Gastrocnemius medialis (tissue), 4 donors: ENCODE measurements at places on chromosomes 4 and X.

DNA sequence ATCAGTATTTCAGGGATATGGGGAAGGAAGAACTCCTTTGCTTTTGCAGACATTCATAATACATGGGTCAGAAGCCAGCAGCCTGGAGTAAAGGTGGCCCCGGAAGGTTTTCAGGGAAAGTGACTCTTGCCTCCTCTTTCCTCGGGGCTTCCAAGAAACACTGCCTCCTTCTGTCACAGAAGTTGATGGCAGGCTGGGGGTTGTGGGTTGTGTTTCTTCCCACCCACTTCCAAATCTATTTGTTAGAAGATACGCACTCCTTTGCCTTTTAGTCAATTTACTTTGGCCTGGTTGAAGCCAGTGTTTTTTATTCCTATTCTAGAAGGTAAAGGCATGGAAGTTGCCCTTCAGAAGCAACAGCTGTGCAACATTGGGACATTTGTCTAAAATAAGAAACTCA lies 19.7 kb downstream of the KIT start:
- DNase-seq: no peak

GRCh38 chr4:137545461-137545861 lies 13.2 kb upstream of the PCDH18 start:
- DNase-seq: peak; percentile 38

- no peak for DNase-seq
Measured at GRCh38 chrX:38260231-38260630, 39.6 kb upstream of the SRPX start.

DNA sequence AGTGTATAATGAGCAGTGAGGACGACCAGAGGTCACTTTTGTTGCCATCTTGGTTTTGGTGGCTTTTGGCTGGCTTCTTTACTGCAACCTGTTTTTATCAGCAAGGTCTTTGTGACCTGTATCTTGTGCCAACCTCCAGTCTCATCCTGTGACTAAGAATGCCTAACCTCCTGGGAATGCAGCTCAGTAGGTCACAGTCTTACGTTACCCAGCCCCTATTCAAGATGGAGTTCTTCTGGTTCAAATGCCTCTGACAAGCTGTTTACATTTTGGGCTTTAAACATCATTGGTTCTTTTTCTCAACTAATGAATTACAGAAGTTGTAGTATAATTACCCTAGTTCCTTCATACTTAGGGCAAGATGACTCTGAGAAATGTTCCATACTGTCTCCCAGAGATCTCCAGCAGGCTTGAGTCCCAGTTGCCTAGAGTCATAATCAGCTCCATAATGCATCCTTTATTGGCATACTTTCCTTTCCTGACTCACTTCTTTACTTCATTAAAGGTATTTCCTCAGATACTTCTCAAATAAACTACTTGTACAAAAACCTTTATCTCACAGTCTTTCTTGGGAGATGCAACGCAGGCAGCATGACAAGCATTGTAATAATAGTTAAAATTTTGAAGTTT lies 136.5 kb downstream of the KDM6A start:
- DNase-seq: peak; percentile 16

DNA sequence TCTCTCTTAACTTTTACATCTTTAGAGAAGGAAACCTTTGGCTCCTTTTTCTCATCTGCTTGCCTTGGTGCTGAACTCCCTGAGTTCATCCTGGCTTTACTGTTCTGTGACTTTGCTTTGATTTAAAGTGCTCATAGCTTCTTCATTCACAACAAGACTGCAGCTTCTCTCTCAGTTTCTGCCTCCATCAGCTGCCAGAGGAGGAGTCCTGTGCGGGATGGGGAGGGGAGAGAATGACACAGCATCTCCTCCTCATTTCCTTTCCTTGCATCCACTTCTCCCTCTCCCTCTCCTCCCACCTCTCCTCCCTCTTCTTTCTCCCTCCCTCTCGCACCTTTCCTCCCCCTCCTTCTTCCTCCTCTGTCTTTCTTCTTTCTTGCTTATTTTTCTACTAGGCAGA lies 42.0 kb downstream of the CBLL2 start:
- no peak for DNase-seq

GRCh38 chr4:187929024-187929423 lies 66.5 kb upstream of the ZFP42 start:
- no peak for DNase-seq

DNA sequence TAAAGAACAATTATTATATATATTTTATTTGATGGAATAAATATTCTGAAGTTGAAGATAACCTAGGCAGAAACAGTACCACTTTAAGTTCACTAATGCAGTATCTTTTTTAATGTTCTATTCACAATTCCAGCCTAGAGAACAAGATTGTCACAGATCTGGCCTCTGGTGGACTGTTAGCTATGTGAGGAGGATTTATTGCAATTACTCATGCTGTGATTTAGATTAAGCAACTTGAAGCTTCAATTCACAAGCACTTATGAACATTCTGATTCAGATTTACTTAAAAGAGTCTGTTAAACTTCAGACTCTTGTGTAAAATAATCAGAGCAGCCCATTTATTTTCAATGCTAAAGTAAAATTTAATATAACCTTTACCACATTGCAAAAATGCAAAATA lies 1489.8 kb downstream of the STIM2 start:
- no peak for DNase-seq

DNA sequence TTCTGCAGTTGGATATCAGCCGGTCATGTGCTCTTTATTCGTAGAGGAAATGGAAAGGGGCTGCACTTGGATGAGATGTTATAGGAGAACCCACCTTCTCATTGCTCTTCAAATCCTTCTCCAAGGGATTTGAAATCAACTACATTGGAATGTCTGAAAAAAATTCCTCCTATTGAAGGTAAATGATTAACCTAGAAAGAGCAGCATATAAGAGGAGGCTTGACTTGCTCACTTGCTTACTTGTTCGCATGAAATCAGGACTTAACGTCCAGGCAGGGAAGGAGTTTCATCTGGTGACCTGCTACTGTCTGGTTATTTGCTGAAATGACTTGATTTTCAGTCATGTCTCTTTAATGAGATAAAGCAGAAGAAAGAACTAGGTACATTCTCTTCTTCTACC lies 338.4 kb upstream of the NOCT start:
- DNase-seq: no peak

DNA sequence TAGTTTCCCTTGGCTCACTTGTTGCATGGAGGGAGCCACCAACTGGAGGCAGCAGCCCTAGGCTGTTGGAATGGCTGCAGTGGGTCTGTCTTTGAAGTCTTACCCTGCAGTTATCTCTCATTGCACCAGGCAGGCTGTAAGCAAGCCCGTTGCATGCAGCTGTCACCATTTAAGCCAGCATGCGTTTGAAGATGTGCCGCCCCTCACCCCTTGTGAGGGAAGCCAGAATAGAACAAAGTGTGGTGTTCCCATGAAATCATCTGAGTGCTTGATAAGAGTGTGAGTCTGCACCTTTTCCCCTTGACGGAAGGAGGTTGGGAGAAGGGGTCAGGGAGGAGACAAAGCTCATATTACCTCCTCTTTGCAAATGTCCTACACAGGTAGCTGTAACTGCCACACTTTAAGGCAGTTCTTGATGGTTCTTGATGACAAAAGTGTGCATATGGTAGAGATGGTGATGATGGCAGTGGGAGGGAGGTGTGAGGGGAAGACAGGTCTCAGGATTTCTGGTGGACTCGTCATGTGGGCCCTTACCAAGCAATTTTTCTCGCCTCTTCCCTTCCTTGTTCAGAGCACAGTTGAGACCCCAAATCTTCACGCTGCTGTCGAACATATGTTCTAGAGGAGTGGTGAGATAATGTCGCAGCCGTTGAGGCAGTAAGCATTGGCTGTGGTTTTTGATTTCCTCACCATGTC lies 191.4 kb upstream of the LEF1 start:
- DNase-seq: no peak

DNA sequence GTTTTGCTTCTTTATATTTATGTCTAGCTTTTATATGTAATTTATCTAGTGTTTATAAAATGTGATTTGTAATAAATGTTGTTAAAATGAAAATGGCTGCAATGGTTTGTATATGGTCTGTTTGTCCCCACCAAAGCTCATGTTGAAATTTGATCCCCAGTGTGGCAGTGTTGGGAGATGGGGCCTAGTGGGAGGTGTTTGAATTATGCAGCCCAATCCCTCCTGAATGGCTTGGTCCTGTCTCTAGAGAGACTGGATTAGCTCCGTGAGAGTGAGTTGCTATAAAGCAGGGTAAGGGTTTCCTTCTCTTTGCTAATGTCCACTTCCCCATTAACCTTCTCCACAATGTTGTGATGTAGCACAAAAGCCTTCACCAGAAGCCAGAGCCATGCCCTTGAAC lies 30.0 kb upstream of the JADE3 start:
- DNase-seq: no peak

DNA sequence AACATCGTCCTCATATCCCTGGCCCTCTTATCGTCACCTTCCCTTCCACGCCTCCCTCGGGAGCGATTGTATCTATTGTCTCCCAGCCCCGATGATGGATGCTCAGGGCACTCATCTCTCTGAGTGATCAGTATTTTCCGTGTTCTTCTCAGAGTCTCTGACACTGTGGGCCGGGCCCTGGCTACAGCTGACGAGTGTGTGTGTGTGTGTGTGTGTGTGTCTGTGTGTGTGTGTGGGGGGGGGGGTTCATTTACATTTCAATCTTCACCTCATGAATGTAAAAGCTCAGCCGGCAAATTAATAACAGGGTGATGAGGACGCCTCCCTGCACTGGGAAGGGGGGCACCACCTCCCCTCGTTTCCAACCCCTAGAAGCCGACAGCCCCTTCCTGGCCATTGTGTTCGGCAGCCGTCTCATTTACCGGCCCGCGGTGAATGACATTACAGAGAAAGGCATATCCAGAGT lies 159.5 kb downstream of the SHOX start:
- no peak for DNase-seq

DNA sequence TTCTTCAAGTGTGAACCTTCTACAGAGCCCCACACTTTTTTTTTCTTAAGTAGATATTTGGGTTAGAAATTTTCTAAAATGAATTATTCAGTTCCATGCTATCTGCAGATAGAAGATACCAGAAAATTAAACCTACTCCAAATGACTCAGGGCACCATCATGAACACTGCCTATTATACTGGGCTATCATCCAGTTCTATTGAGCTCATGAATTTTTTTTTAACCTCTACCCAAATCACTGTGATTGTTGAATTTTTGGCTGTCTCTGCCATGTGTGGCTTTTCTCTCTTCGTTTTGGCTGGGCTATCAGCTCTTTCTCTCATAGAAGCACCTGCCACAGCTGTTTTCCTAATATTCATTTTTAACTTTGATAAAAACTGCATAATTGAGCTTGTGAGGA lies 31.0 kb upstream of the SLC34A2 start:
- DNase-seq: no peak

DNA sequence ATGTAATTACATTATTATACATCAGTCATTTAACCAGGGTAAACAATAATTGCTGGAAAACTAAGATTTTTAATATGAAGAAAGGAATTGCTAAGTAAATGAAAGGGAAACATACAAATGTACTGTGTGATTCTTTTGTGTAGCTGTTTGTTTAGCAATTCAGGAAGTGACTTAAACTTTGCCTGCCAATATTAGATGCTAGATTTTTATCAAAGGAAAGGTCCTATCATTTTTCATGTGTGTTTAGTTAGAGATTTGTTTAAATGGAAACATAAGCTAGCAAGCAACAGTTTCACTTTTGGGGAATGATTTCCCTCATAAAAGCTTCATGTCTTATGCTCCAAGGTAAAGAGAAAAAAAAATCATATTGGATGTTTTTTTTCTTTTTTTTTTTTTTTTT lies 95.1 kb upstream of the LIMCH1 start:
- DNase-seq: no peak

GRCh38 chrX:134368126-134368525 lies 91.8 kb upstream of the HPRT1 start:
- no peak for DNase-seq

GRCh38 chr4:128470492-128471053 lies 183.0 kb upstream of the PGRMC2 start:
- no peak for DNase-seq

- no peak for DNase-seq
Measured at GRCh38 chr4:154741131-154741665, 2.6 kb upstream of the LRAT start.

DNA sequence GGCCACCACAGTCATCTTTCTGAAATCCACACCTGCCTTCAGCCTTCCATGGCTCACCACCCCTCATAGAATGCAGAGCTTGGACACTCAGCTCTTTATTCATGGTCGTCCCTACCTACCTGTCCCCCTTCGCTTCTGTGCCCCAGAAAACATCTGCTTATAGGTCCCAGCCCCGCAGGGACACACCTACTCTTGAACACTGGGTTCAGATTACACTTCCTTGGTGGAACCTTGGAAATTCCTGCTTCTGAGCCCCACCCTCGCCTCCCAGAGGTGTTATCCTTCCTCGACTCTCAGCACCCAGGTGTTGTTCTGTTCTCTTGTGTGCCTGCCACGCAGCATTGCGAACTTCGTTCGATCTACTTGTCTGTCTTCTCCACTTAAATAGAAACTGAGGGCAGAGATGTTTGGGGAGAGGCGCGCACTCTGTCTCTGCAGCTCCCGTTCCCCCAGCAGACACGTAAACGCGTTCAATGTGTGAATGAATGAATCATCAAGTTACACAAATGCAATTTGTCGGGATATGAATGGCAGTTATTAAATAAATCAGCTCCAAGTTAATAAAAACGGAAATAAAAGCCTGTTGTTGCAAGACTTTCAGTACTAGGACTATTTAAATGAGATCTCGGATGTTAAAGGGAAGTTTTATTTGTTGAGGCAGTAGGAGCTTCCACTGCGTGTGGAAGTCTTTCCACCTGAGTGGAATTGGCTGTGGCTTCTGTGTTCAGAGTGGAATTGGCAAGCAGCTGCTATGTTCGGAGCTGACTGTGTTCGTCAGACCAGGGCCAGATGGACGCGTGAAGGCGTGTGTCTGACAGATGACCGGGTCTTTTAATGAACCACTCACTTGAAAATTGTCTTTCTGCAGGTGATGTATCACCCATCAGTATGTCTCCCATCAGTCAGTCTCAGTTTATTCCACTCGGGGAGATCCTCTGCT lies 95.6 kb downstream of the STOX2 start:
- no peak for DNase-seq

DNA sequence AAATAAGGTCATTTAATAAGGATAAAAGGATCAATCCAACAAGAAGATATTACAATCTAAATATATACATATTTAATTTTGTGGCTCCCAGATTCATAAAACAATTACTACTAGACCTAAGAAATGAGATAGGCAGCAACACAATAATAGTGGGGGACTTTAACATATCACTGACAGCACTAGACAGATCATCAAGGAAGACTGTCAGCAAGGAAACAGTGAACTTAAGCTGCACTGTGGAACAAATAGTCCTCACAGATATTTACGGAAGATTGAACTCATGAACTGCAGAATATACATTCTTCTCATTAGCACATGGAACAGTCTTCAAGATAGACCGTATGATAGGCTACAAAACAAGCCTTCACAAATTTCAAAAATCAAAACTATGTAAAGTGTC lies 56.1 kb upstream of the NAP1L2 start:
- no peak for DNase-seq

DNA sequence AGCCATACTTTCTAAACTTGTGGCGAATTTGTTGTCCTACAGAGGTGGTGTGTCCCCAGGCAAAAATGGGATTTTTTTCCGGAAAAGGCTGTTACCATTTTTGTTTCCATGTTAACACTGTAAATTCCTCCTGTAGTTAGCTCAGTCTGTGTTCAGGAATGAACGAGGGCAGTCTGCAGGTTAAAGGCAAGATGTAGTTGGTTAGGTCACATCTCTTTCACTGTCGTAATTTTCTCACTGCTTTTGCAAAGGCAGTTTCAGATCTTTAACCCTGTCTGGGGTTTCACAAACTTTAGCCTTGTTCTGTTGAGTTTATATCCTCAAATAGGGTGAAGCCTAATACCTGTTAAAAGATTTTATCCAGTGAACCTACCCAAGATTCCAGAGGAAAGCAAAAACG lies 50.5 kb upstream of the PUDP start:
- DNase-seq: no peak
